Stimulated activated CD8-positive, alpha-beta memory T cell treated with anti-CD3 and anti-CD28 coated beads, Interleukin-4, amount 100 ng/mL, for 4 hours (primary cell): ENCODE measurements at places on chromosomes 12 and 14.

DNA sequence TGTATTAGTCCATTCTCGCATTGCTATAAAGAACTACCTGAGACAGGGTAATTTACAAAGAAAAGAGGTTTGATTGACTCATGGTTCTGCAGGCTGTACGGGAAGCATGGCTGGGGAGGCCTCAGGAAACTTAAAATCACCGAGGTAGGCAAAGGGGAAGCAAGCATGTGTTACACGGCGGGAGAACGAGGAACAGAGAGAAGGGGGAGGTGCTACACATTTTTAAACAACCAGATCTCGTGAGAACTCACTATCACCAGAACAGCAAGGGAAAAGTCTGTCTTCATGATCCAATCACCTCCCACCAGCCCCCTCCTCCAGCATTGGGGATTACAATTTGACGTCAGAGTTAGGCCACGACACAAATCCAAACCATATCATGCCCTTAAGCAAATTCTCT lies 13.3 kb upstream of the MAX start:
- DNase-seq: no peak

DNA sequence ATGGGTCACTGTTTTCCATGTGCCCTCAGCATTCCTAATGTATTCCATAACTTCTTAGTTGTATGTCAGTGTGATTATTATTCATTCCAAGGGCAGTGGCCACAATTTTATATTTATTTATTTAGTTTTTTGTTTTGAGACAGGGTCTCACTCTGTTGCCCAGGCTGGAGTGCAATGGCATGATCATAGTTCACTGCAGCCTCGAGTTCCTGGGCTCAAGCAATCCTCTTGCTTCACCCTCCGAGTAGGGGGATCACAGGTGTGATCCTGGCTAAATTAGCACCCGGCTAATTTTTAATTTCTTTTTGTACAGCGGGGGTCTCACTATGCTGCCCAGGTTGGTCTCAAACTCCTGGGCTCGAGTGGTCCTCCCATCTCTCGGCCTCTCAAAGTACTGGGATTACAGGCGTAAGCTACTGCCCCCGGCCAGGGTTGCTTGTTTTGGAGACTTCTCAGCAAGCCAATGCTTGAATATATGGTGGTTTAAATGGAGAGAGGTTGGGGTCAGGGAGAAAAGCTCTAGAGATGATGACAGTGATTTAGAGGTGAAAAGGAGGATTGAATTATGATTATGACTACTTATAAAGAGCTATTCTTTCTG lies 7.6 kb downstream of the GPRC5A start:
- DNase-seq: no peak

- DNase-seq: no peak
Observed at GRCh38 chr14:99201351-99202073, 70.5 kb downstream of the BCL11B start.

- no peak for DNase-seq
Observed at GRCh38 chr14:101588990-101589389, 27.7 kb downstream of the DIO3 start.

- no peak for DNase-seq
Observed at GRCh38 chr14:90522571-90523191, 125.9 kb downstream of the CALM1 start.

GRCh38 chr12:71186571-71187288 lies 28.9 kb upstream of the TSPAN8 start:
- DNase-seq: no peak

- no peak for DNase-seq
Observed at GRCh38 chr12:94710933-94711332, 60.6 kb upstream of the TMCC3 start.

- no peak for DNase-seq
Observed at GRCh38 chr12:80032946-80033345, 66.4 kb upstream of the OTOGL start.

GRCh38 chr12:5026342-5026938 lies 17.2 kb upstream of the KCNA5 start:
- no peak for DNase-seq

GRCh38 chr14:101004176-101004575 lies 100.7 kb upstream of the RTL1 start:
- DNase-seq: no peak

- DNase-seq: no peak
Observed at GRCh38 chr12:81958406-81958805, 199.3 kb upstream of the PPFIA2 start.

DNA sequence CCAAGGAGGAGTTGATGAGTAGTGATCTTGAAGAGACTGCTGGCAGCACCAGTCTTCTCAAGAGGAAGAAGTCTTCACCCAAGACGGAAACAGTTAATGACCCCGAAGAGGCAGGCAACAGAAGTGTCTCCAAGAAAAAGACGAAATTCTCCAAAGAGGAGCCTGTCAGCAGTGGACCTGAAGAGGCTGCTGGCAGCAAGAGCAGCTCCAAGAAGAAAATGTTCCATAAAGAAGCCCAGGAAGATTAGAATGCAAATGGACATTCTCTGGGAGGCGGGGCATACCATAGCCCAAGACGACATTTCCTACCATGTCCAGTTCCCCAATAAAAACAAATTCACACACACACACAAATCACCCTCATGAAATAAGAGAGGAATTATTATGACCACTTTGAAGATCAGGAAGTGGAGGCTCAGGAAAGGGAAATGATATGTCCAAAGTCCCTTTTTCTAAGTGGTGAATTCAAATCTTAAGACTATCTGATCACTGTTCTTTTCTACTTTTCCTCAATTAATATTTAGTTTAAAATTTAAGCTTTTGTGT lies 131.8 kb downstream of the PAWR start:
- no peak for DNase-seq

- DNase-seq: no peak
Observed at GRCh38 chr12:132085291-132085635, 58.9 kb downstream of the DDX51 start.

GRCh38 chr12:6316921-6317692 lies 6.6 kb downstream of the PLEKHG6 start:
- no peak for DNase-seq

DNA sequence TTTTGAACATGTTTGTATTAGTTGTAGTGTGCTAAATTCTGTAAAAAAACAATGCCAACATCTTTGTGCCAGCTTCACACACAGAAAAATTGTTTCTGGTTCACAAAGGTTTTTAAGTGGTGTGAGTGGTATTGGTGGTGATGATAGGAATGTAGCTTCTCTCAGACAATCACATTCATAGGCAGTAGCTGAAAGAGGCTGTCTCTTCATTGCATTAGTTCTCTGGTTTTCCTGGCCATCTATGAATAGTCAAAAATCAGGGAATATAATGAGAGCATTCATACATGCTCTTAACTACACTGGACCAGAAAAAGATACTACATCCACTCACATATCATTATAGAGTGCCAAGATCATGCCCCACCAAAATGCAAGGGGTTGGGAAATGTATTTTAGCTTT lies 433.5 kb downstream of the FLRT2 start:
- DNase-seq: no peak

DNA sequence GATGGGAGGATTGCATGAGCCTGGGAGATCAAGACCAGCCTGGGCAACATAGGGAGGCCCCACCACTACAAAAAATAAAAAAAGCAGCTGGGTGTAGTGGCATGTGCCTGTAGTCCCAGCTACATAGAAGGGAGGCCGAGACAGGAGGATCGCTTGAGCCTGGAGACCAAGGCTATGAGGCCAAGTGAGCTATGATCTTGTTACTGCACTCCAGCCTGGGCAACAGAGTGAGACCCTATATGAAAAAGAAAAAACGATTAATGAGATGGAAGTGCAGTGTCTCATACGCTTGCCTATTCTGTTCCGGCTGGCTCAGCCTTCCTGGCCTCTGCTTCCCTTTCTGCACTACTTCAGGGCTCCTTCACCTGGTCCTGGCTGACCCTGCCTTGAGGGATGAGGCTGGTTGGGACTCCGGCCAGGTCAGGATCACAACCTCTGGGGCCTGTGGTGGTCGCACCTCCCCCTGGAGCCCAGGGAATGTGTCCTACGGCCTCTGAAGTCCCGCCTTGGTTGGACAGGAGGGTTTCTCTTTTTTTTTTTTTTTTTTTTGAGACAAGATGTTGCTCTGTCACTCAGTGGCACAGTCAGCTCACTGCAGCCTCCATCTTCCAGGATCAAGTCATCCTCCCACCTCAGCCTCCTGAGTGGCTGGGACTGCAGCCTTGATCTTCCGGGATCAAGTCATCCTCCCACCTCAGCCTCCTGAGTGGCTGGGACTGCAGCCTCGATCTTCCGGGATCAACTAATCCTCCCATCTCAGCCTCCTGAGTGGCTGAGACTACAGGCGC lies 10.7 kb downstream of the TEDC1 start:
- DNase-seq: no peak

DNA sequence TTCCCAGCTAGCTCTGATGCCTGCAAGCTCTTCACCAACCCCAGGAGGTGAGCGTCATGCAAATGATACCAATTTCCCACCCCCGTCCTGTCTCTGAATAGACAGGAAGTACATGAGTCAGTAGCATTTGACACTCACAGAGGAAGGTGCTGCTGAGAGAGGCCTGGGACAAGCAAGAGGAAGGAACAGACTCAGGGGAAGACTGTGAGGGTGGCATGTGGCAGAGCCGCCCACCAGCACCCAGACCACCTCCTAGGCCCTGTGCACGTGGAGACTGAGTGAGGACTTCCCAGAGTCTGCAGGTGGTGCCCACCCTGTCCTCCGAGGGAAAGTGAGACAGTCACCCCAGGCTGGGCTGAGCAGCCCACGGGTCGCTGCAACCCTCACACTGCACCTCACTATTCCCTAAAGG lies 199.5 kb upstream of the SFSWAP start:
- DNase-seq: peak; percentile 15

DNA sequence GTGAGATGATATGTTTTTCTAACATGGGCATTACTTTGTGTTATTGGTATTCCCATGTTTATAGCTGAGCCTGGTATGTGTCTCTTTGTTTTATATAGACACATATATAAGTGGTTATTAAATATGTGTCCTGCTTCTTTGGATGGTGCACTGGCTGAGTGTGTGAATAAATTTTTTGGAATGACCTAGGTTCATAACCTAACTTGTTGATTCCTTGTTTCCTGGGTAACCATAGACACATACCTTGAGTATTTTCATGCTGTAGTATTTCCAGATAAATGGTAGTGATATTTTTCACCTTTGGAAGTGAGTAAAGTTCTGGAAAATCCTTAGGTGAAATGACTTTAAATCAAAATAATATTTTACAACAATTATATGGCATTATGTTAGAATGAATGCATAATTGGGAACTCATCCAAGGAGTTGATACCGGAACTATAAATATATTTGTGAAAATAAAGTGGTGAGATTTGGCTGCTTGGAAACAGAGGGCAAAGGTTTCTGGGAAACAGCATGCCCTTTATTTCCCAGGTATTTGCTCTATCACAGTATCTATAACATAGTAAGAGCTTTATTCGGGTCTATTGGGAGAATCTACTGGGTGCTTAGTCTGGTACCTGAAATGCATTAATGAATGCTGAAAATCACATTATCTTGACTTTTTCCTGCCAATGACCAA lies 64.3 kb upstream of the REP15 start:
- no peak for DNase-seq

DNA sequence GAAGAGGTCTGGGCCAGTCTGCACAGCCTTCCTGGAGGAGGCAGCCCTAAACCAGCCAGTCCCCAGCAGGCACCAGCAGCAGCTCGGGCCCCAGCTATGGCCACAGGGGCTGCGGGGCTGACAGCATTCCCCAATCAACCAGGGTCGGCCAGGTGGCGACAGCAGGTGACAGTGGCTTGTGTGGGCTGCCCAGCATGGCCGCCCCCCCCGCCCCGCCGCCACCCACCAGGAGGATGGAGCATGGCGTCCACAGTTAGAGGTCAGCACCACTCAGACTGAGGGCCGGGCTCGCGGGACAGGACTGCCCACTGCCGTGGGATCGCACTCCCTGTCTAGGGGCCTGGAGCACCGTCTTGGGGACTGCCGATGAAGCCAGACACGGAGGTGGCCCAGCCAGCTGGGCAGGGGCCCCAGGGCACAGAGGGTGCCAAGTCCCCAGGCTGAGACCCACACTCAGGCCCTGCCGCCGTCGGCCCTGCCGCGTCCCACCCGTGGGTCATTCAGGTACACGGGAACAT lies 15.0 kb downstream of the AKT1 start:
- no peak for DNase-seq

GRCh38 chr12:106288494-106289195 lies 13.9 kb upstream of the TCP11L2 start:
- DNase-seq: no peak

DNA sequence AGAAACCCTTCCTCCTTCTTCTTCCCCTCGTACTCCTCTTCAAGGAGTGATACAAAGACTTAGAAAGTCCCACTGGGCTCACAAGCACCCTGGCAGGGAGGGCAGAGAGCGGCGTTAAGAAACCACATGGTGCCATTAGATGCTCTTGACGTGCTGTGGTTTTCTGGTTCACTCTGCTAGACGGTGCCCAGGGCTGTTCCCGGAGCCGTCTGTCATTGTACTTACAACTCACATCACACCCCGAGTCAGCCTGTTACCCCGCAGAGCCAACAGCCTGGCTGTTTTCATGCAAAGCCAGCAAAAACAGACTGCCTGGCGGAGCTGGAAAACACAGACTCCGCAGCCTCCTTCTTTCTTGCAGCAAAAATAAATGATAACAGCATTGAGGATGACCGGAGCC lies 232.6 kb upstream of the TBX3 start:
- no peak for DNase-seq

DNA sequence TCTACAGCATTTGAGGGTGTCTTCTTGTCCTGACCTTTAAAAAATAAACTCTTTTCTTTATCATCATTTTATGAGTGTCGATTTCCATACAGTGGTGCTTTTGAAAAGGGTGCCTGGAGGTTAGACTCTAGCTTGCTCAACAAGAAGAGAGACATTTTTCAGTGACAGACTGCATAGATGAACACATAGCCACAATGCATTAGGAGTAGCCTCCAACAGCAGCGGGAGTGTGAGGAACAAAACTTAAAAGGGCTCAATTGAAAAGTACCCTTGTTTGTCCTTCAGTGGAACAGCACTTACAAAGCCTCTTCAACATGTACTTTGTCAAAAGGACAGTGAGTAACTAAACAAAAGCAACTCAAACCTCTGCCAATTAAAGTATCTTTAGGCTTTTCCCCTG lies 119.3 kb downstream of the SOX5 start:
- DNase-seq: no peak

- no peak for DNase-seq
Observed at GRCh38 chr12:125245581-125246557, 180.6 kb downstream of the AACS start.

DNA sequence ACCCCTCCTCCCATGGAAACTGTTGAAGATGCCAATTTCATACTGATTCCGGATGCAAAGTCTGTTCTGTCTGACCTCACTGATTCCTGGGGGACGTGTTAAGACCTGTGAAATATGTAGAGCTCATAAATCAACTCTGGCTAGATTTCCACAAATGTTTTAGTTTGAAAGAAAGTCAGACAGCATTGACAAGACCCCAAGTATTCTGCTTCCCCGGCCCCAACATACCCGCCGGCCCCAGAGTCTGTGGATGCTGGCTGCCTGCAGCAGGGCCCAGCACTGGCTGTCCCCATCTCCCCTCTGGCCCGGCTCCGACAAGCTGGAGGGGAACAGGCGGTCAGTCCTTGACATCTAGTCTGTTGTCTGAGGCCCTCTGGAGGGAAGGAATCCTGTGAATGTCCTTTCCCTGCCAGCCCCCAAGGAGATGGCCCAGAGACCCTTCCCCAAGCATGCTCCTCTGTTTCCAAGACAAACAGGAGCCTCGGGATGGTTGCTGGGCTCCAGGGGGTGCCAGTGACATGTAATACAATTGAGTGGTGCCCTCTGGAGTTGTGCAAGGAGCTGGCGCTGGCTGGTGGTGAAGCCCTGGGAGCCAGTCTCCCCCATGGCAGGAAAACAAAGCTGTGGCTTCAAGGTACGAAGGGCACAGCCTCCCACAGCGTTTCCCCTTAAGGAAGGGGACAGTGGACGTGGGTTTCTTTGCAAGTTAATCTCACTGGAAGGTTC lies 22.3 kb downstream of the FBLN5 start:
- no peak for DNase-seq

- DNase-seq: no peak
Observed at GRCh38 chr14:80172375-80173051, 38.8 kb downstream of the DIO2 start.
